ENCODE measurements at places on chromosomes 7 and 10.

GRCh38 chr7:698515-699475, 27.7 kb upstream of the DNAAF5 start:
- H3K27ac ChIP-seq = peak overlapping the region; percentile 43
- no peak for DNase-seq
- no peaks in the 10 kb centered on the region for H3K27me3 ChIP-seq
- no peak overlapping the region for H3K4me3 ChIP-seq

GRCh38 chr7:40753455-40753854, 618.6 kb downstream of the SUGCT start:
- no peaks in the 10 kb centered on the region for H3K27me3 ChIP-seq
- H3K27ac ChIP-seq = no peak overlapping the region
- no peaks in the 10 kb centered on the region for H3K4me1 ChIP-seq
- no peak for DNase-seq
- H3K4me3 ChIP-seq = no peak overlapping the region
- no peaks in the 10 kb centered on the region for H3K36me3 ChIP-seq

GRCh38 chr10:35569111-35569707, 35.9 kb upstream of the GJD4 start:
- H3K4me1 ChIP-seq = peaks cover 2% of the 10 kb centered on the region
- no peak overlapping the region for H3K27ac ChIP-seq
- DNase-seq = no peak
- no peaks in the 10 kb centered on the region for H3K27me3 ChIP-seq

- H3K4me1 ChIP-seq = no peaks in the 10 kb centered on the region
- no peaks in the 10 kb centered on the region for H3K36me3 ChIP-seq
- no peak for DNase-seq
- H3K27me3 ChIP-seq = peaks cover 56% of the 10 kb centered on the region
- H3K4me3 ChIP-seq = no peak overlapping the region
- no peak overlapping the region for H3K27ac ChIP-seq
Observed at GRCh38 chr7:26603631-26604030, 260.8 kb downstream of the SKAP2 start.

- DNase-seq = no peak
- no peak overlapping the region for H3K4me3 ChIP-seq
- peaks cover 20% of the 10 kb centered on the region for H3K27me3 ChIP-seq
- no peaks in the 10 kb centered on the region for H3K4me1 ChIP-seq
- peaks cover 6% of the 10 kb centered on the region for H3K36me3 ChIP-seq
- H3K27ac ChIP-seq = no peak overlapping the region
Observed at GRCh38 chr7:116828281-116828680, 34.1 kb upstream of the CAPZA2 start.

- H3K4me1 ChIP-seq = peaks cover 36% of the 10 kb centered on the region
- H3K36me3 ChIP-seq = no peaks in the 10 kb centered on the region
- peak overlapping the region; percentile 89 for H3K27ac ChIP-seq
- no peaks in the 10 kb centered on the region for H3K27me3 ChIP-seq
- DNase-seq = no peak
- H3K4me3 ChIP-seq = peak overlapping the region; percentile 79
Observed at GRCh38 chr7:151432658-151433521, 7.1 kb downstream of the CRYGN start.

DNA sequence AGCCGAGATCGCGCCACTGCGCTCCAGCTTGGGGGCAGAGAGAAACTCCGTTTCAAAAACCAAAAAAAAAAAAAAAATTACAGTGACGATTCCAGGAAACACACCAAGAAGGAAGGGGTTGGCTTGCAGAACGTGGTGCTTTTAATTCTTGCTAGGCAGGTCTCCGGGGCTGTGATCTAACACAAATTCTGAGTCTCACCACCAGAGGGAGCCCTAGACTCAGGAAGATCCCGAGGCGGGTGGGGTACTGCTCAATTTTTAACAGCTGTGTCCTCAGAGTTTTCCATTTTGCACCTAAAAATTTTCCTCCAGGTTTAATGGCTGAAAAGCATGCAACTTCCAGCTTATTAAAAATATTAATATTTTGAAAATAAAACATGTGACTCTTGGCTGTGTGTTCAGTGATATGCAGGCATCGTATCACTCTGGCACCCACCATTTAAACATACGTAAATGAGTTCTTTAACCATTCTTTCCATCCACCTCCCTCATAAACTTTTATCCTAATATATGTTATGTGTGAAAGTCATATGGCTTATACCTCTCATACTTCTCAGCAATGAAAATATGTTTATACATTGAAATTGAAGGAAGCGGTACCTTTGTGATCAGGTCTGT, 26.5 kb upstream of the NUB1 start:
- H3K27ac ChIP-seq = peak overlapping the region; percentile 2
- H3K4me1 ChIP-seq = peaks cover 2% of the 10 kb centered on the region
- no peaks in the 10 kb centered on the region for H3K27me3 ChIP-seq
- H3K4me3 ChIP-seq = no peak overlapping the region
- DNase-seq = peak; percentile 50

DNA sequence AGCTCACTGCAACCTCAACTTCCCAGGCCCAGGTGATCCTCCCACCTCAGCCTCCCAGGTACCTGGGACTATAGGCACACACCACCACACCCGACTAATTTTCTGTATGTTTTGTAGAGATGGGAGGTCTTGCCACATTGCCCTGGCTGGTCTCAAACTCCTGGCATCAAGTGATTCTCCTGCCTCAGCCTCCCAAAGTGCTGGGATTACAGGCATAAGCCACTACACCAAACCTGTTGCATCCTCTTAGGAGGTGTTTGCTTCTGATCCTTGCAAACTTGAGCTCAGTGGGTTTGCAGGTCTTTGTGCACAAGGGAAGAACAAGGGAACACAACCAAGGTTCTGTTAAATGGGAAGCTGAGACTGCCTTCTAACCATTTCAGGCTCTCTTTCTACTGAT, 184.6 kb downstream of the ARHGAP12 start:
- no peak overlapping the region for H3K4me3 ChIP-seq
- peaks cover 3% of the 10 kb centered on the region for H3K4me1 ChIP-seq
- DNase-seq = no peak
- H3K36me3 ChIP-seq = no peaks in the 10 kb centered on the region
- no peaks in the 10 kb centered on the region for H3K27me3 ChIP-seq
- H3K27ac ChIP-seq = no peak overlapping the region

- peak overlapping the region; percentile 32 for H3K27ac ChIP-seq
- no peak for DNase-seq
- H3K4me3 ChIP-seq = no peak overlapping the region
- no peaks in the 10 kb centered on the region for H3K27me3 ChIP-seq
- peaks cover 11% of the 10 kb centered on the region for H3K36me3 ChIP-seq
Observed at GRCh38 chr7:66152371-66153191, 37.9 kb downstream of the CRCP start.

- no peaks in the 10 kb centered on the region for H3K27me3 ChIP-seq
- no peaks in the 10 kb centered on the region for H3K36me3 ChIP-seq
- DNase-seq = peak; percentile 2
- peak overlapping the region; percentile 33 for H3K4me3 ChIP-seq
- peak overlapping the region; percentile 99 for H3K27ac ChIP-seq
Observed at GRCh38 chr10:124725791-124726190, 18.4 kb downstream of the FAM53B start.

DNA sequence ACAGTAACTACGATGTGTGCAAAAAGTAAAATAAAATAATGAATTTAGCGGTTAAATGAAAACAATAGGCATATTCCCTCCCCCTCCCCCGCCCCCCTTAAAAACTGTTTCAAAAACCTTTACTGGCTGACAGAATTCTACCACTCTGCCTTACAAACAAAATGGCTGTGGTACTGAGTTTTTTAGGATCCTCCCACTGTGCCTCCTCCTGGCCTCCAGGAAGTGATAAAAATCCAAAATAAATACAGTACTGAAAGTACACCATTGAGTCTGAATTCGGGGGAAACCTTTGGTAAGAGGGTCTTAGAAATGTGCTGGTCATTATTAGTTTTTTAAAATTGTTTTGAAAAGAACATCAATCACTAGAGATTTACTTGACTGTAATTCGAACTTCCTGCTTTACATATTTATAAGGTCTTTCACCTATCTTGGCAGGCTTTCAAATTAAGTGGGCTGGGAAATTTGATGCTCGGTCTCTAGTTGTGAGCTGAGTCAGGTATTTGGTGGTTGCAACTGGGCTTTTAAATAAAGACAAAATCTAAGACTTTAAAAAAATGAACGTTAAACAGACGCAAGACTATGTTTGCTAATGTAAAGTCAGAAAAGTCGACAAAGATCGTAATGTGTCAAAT, 32.5 kb upstream of the EPC1 start:
- no peaks in the 10 kb centered on the region for H3K36me3 ChIP-seq
- H3K27me3 ChIP-seq = no peaks in the 10 kb centered on the region
- no peak overlapping the region for H3K27ac ChIP-seq
- DNase-seq = no peak
- H3K4me3 ChIP-seq = no peak overlapping the region
- H3K4me1 ChIP-seq = peaks cover 11% of the 10 kb centered on the region

GRCh38 chr10:44801383-44802327, 109.5 kb upstream of the TMEM72 start:
- DNase-seq = no peak
- no peaks in the 10 kb centered on the region for H3K36me3 ChIP-seq
- H3K27me3 ChIP-seq = peaks cover 31% of the 10 kb centered on the region

GRCh38 chr7:126501617-126502016, 751.1 kb downstream of the GRM8 start:
- H3K4me3 ChIP-seq = no peak overlapping the region
- H3K27ac ChIP-seq = no peak overlapping the region
- H3K27me3 ChIP-seq = no peaks in the 10 kb centered on the region

DNA sequence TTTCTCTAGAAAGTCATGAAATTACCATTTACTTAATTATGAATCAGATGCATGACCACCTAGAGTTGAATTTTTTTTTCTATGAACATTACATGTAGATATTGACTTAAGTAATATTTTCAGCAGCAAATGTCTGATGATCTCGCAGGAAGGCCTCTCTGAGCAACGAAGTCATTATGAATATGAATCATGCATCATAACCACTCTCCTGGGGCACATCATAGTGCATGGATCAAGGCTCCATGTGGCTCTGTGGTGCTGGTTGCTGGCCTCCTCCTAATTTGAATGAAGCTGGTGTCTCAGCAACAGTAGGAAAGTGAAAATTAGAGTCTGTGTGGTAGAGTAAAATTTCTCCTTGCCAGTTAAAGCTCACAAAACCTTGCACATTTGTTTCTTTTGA, 121.4 kb upstream of the INHBA start:
- DNase-seq = no peak
- H3K27me3 ChIP-seq = no peaks in the 10 kb centered on the region
- H3K36me3 ChIP-seq = peaks cover 2% of the 10 kb centered on the region

DNA sequence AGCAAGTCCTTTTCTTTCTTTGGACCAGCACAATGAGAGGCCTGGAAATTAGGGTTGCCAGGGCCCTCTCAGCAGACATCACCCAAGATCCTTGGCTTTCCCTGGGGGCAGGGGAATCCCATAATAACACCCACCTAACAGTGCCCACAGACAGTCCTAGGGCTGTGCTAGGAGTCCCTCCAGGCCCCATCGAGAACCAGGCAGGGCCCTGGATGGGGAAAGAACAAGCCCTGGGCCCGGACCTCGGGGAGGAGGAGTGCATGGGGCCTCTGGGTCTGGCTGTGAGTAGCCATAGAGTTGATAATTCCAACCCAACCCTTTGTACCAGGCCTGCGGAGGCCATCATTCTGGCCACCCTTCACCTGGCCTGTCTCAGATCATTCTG, 201.2 kb upstream of the ZMIZ1 start:
- DNase-seq = no peak
- H3K27me3 ChIP-seq = peaks cover 34% of the 10 kb centered on the region
- peaks cover 5% of the 10 kb centered on the region for H3K36me3 ChIP-seq
- no peak overlapping the region for H3K4me3 ChIP-seq
- H3K27ac ChIP-seq = no peak overlapping the region
- H3K4me1 ChIP-seq = no peaks in the 10 kb centered on the region

DNA sequence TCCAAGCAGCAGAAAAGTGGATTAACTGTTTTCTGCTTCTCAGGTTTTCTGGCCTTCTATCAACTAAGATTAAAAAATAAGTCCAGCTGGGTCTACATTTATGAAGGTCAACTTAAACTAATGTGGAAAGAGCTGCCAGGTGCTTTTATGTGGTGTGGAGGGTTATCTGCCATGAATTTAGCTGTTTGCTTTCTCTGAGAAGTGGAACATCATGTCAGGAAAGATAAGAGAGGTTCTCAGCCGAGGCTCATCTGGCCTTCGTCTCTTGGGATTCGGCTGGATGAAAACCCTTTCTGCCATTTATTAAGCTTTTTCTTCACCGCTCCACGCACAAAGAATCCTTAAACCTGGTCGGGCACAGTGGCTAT, 5.5 kb downstream of the PTPRN2 start:
- no peak overlapping the region for H3K4me3 ChIP-seq
- peaks cover 36% of the 10 kb centered on the region for H3K27me3 ChIP-seq
- H3K27ac ChIP-seq = no peak overlapping the region
- DNase-seq = no peak

DNA sequence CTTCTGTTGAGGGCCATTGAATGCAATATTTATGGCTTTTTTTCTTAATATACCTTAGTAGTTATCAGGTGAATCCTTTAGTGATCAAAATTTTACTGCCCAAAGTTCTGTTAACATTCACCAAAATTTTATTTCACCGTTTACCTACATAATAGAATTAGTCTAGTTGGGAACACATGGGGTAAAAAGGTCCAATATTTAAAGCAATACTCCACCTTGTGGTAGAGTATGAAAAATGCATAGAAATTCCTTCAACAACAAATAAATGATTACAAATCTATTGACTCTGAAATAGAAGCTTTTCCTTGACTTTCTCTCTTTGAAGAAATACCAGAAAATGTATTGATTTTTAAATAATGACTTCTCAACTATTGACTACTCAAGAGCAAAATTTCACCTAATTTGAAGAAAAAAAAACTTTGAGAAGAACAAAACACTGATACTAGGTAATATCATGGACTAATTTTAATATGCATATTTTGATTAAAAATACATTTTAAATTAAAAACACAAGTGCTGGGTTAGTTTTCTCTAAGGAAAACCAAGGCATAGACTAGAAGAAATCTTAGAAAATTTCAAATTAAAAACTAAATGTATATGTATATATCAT, 43.3 kb downstream of the POLR1F start:
- H3K36me3 ChIP-seq = no peaks in the 10 kb centered on the region
- no peak overlapping the region for H3K27ac ChIP-seq
- DNase-seq = no peak
- H3K4me1 ChIP-seq = peaks cover 9% of the 10 kb centered on the region

- H3K27ac ChIP-seq = no peak within 1 kb of the TSS
- DNase-seq = no peak
- H3K4me1 ChIP-seq = peaks cover 16% of the 10 kb centered on the region
Observed at GRCh38 chr7:124765401-124766352, at the start of gene GPR37. TSS of gene GPR37 (minus strand) at chr7:124765792. CDS start at chr7:124764976, 816 bp downstream.

GRCh38 chr7:50312250-50313162, 8.0 kb downstream of the IKZF1 start:
- peak overlapping the region; percentile 91 for H3K4me3 ChIP-seq
- no peak for DNase-seq
- peaks cover 74% of the 10 kb centered on the region for H3K4me1 ChIP-seq
- peaks cover 12% of the 10 kb centered on the region for H3K36me3 ChIP-seq
- no peak overlapping the region for H3K27ac ChIP-seq

DNA sequence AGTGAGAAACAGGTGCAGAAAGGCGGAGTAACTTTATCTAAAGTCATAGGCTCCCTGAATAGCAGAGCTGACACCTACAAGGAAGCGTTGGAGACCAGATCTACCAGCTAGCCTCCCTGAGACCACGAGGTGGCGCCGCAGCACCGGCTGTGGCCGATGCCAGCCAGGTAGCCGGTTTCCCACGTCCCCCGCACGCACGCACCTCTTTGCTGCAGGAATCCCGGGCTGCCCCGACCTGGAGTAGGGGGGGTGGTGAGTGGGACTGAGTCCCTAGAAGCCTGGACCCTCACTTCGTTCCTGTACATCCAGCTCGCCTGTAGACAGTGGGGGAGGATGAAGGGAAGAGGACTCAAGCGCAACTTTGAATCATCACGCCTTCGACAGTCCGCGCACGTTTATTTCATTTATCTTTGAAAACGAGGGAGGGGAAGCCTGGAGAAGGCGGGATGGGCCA, 3.7 kb downstream of the ELOVL3 start:
- H3K27ac ChIP-seq = no peak overlapping the region
- H3K27me3 ChIP-seq = peaks cover 47% of the 10 kb centered on the region
- H3K4me3 ChIP-seq = peak overlapping the region; percentile 88
- peak; percentile 87 for DNase-seq
- peaks cover 4% of the 10 kb centered on the region for H3K36me3 ChIP-seq
- H3K4me1 ChIP-seq = peaks cover 33% of the 10 kb centered on the region

Data from T-helper 17 cell (primary cell).